WTC11 (cell line): ENCODE measurements at places on chromosomes 3 and 15. TPM values are rescaled to one million over a fixed set of nuclear protein-coding genes. Genes with fewer than 3 reads are reported as not detected.

DNA sequence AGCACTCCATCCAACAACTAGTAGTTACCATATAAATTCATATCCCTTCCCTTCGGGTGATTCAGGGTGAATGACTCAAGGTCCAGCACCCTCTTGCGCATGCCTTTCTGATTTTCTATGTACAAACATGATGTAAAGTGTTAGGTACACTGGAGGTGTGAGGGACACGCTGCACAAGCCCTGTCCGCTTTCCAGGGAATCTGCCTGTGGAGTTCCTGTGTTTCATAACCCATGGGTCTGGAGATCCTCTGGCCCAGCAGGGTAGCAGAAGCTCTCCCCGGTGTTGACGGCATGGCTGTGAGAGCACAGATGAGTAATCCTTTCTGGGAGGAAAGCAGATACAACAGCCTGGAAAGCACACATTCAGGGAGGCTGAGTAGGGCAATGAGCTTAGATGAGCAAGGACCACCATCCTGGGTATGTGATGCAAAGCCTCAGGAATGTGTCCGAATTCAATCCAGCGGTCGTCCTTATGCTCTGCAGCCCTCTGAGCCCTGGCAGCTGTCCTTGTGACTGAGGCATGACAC, 142.9 kb upstream of the TP63 start:
- no peak overlapping the region for H3K4me3 ChIP-seq
- H3K27me3 ChIP-seq, result no peaks in the 10 kb centered on the region
- H3K4me1 ChIP-seq, result 0 out of 2 replicates have a peak, but pooled peaks cover 3% of the 10 kb centered on the region
- no peaks in the 10 kb centered on the region for H3K36me3 ChIP-seq

DNA sequence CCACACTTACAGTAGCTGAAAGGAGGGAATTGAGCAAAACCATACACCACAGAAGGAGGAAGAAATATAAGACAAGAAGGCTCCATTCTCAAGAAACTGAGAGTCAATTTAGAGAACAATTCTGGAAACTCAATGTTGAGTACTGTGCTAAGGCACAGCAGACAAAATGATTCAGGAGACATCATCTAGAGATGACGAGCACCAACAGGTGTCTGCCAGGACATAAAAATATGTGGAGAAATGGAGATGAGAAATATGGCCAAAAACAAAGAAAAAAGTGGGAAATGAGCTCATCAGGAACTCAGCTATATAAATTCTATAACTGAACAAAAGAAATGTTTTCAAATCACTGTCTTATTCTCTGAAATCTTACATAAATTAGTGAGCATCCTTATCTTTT, 343.7 kb downstream of the ERC2 start:
- peaks cover 50% of the 10 kb centered on the region for H3K4me1 ChIP-seq
- no peak for DNase-seq
- no peak overlapping the region for H3K27ac ChIP-seq
- H3K4me3 ChIP-seq, result no peak overlapping the region
- peaks cover 11% of the 10 kb centered on the region for H3K27me3 ChIP-seq
- no peaks in the 10 kb centered on the region; the same call in 1 of the 2 replicates for H3K36me3 ChIP-seq

DNA sequence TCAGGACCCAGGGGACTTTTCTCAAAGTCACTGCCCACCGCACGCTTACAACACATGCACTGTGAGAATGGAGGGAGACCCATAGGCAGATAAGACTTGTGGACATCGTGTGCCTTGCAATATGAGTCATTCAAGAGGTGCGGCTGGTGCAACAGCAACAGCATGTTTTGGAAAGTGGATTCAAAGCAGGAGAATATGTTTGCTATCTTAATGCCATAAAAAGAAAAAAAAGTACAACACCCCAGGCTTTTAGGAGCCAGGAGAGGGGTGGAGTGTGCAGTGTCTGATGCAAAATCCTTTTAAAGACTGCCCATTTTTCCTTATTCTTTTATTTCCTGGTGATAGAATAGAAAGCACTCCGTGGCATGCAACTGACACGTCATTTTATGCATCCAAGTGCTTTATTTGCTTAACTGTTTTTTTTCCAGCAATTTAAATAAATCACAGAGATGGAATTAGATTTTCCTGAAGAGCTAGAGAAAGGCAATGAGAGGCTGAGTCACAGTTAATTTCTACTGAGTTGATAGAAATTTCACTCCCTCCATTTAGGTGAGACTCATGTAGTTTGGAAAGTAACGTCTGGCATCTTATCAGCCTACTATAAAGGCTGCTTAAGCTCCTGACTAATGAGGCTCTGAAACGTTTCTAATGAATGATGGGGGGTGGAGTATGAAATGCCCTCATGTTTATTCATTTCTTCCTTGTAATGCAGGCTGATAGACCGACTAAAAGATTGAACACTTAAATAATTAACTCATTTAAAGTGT, 96.4 kb downstream of the NSUN3 start:
- DNase-seq, result no peak
- no peaks in the 10 kb centered on the region for H3K4me1 ChIP-seq

Gene RBP2
- total RNA-seq, result not detected in 3 replicates
